Endothelial cell of umbilical vein (primary cell): ENCODE measurements at places on chromosomes 3 and 15. TPM values are rescaled to one million over a fixed set of nuclear protein-coding genes. Genes with fewer than 3 reads are reported as not detected.

GOLGA8J gene
- polyA plus RNA-seq = not detected in 2 replicates

INSYN1 gene
- 0.18 and 0.29 TPM in 2 replicates for polyA plus RNA-seq

SLC22A14 gene
- polyA plus RNA-seq = 0.10 TPM in 1 of 2 replicates, not detected in the other

UPK1B gene
- not detected in 2 replicates for polyA plus RNA-seq

GRCh38 chr3:6262010-6262409 is 598.9 kb upstream of the GRM7 start:
- no peak for DNase-seq
- H3K4me3 ChIP-seq = no peak overlapping the region
- no peak overlapping the region for H3K27ac ChIP-seq
- H3K36me3 ChIP-seq = no peaks in the 10 kb centered on the region
- H3K27me3 ChIP-seq = no peaks in the 10 kb centered on the region
- H3K4me1 ChIP-seq = no peaks in the 10 kb centered on the region

DNA sequence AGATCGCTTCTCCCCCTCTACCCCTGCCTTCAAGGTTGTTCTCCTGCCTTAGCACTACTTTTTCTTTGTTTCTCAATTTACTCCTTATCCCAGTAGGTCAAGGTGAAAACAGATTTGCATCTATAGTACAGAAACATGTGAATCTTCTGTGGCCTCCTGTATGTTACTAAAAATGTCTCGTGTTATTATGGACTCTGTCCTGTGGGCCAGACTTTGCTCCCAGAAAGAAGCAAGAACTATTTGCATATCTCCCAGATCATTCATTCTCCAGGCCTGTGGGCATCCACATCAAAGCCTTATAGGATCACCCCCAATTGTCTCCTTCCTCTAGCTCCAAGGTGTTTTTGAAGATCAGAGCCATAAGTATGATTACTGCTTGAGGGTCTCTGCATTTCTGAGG is 169.5 kb upstream of the ROPN1 start:
- DNase-seq = no peak
- H3K36me3 ChIP-seq = no peaks in the 10 kb centered on the region

DNA sequence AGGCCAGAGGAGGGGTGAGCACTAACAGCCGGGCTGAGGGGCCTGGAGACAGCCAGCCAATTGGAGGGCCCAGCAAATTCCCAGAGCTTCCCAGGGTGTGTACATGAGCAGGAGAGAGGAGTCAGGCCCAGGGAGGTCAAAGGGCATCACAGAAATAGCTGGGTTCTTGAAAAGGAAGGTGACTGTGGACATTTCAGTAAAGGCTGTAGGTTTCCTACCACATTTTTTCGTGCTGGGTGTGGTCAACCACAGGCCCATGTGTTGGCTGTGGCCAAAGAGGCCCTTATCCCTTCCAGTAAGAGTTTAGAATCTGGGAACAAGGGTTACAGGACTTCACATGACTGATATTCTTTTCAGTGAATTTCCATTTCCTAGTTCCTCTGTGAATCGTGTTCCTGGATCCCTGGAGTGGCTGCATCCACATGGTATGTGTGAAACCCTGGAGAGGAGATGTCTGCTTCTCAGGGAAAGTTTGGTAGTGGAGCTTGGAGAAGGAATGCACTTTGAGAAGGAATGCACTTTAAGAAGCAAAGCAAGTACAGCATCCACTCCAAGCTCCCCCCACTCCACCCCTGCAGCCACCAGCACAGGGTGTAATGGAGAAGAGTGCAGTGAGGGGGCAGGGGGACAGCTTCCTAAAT is 73.2 kb upstream of the HEG1 start:
- peaks cover 3% of the 10 kb centered on the region for H3K4me1 ChIP-seq
- DNase-seq = no peak
- H3K27me3 ChIP-seq = no peaks in the 10 kb centered on the region

GRCh38 chr3:5813521-5813920 is 626.0 kb downstream of the EDEM1 start:
- no peaks in the 10 kb centered on the region for H3K36me3 ChIP-seq
- H3K4me1 ChIP-seq = no peaks in the 10 kb centered on the region
- H3K4me3 ChIP-seq = no peak overlapping the region

DNA sequence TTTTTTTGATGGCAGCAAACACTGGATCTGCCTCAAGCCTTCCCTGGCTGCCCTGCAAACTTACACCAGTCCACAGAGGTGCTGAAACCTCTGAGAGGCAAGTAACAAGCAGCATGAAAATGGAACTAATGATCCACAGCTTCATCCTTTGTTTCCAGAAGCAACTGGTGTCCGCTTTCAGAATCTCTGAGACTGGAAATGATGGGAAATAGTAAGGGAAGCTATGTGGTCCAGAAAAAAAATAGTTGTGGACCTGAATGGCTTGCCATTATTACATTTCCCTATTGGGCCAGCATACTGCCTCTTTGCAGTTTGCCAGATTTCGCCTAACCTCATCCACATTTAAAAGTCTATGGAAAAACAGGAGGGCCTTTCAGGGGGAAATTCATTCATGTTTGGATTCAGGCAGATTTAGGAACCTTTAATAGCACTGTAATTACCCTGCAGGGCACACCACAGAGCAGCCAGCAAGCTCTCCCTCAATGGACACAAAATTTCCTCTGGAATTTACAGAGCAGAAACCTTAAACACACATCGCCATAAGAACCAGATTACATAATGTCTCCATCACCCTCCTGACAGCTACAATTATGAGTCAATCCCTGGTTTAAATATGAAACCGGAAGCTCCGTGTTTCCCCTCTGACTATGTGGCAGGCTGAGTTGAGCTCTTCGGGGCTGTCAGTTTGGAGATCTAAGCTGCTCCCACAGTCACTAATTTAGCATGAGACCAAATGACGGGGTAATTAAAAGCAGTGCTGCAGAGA is 134.4 kb downstream of the TMCO5A start:
- no peaks in the 10 kb centered on the region for H3K27me3 ChIP-seq
- H3K36me3 ChIP-seq = no peaks in the 10 kb centered on the region
- peak; percentile 85 for DNase-seq

DNA sequence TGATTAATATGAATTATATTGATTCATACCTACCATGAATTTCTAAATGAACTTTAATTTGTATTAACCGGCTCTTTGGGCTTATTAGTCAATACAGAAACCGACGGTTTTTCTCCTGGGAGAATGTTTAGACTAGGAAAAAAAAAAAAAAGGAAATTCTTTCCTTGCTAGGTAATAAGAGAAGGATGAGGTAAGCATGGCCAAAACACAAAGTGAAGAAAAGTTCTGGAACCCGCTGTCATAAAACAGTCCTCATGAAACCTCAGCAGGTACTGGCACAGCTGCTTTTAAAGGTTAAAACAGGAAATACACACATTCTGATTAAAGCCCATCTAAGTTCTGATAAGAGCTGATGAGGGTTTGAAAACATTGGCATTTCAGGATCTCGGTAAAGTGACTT is 30.8 kb upstream of the PSTPIP1 start:
- no peak overlapping the region for H3K4me3 ChIP-seq
- peak; percentile 27 for DNase-seq
- H3K36me3 ChIP-seq = no peaks in the 10 kb centered on the region

- H3K36me3 ChIP-seq = no peaks in the 10 kb centered on the region
- DNase-seq = no peak
- H3K27me3 ChIP-seq = no peaks in the 10 kb centered on the region
- H3K4me3 ChIP-seq = no peak overlapping the region
These were observed 569.2 kb upstream of the RGMA start for GRCh38 chr15:93658026-93658816.

- no peaks in the 10 kb centered on the region for H3K36me3 ChIP-seq
- no peak overlapping the region for H3K27ac ChIP-seq
- no peaks in the 10 kb centered on the region for H3K27me3 ChIP-seq
- no peak overlapping the region for H3K4me3 ChIP-seq
- H3K4me1 ChIP-seq = peaks cover 4% of the 10 kb centered on the region
- DNase-seq = no peak
These were observed 492.6 kb downstream of the SQOR start for GRCh38 chr15:46127361-46127874.

GRCh38 chr15:100090411-100090810 is 251.4 kb downstream of the ADAMTS17 start:
- H3K36me3 ChIP-seq = no peaks in the 10 kb centered on the region
- no peaks in the 10 kb centered on the region for H3K27me3 ChIP-seq
- DNase-seq = no peak
- no peaks in the 10 kb centered on the region for H3K4me1 ChIP-seq
- no peak overlapping the region for H3K27ac ChIP-seq

DNA sequence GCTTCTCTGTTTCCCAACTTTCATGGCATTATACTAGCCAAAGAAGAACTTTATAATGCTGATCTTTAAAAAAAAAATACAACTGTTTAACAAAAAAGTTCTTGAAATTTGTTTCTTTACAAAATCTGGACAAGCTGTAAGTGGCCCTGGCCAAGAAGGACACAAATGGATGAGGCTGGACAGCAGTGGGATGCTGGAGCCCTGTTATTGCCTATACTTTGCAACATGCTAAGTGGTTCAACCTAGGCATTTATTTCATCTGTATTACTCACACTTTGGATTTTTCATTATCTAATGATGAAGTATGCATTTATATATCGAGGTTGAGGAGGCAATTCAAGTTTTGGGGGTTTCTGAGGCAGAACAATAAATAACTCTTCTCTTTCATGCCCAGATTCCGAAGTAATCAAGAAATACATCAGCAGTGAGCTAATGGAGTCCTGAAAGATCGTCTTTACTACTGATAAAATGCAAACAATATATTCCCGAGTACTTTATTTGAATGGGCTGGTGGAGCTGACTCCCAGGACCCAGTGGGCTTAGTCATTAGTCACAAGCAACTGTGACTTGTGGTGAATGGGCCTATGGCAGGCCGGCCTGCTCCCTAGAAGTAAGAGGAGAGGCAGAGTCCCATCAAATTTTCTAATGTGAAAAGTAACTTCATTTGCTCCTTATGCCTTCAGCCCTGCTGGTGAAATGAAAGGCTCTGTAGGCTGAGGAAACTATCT is 177.3 kb upstream of the DPH6 start:
- peaks cover 8% of the 10 kb centered on the region for H3K4me1 ChIP-seq
- no peak overlapping the region for H3K4me3 ChIP-seq
- no peaks in the 10 kb centered on the region for H3K36me3 ChIP-seq
- no peaks in the 10 kb centered on the region for H3K27me3 ChIP-seq

GRCh38 chr3:120457827-120458226 is 7.0 kb upstream of the FSTL1 start:
- no peaks in the 10 kb centered on the region for H3K27me3 ChIP-seq
- H3K27ac ChIP-seq = no peak overlapping the region
- H3K4me1 ChIP-seq = peaks cover 4% of the 10 kb centered on the region
- no peaks in the 10 kb centered on the region for H3K36me3 ChIP-seq
- DNase-seq = no peak
- H3K4me3 ChIP-seq = no peak overlapping the region

DNA sequence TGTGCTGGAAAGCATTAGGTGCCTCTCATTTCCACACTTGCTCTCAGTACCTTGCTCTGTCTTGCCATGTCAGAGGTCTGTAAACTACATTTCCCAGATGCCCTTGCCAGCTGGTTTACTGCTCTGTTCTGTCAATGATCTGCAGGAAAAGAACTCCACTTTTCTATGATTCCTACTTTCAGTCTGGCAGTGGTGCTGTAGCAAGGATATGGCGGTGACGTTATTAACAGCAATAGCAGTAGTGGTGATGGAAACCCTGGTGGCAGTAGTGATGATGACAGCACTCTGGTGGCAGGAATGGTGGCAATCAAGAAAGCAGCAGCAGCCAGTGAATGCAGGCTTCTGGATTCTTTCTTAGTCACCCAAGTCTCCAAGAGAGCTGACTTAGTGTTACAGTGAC is 665.2 kb downstream of the DIPK2A start:
- no peak overlapping the region for H3K4me3 ChIP-seq
- no peaks in the 10 kb centered on the region for H3K27me3 ChIP-seq
- H3K36me3 ChIP-seq = no peaks in the 10 kb centered on the region
- no peak overlapping the region for H3K27ac ChIP-seq
